ENCODE measurements at places on chromosomes 6 and 20. TPM values are rescaled to one million over a fixed set of nuclear protein-coding genes. Genes with fewer than 3 reads are reported as not detected.

GLYATL3 gene
- not detected for polyA plus RNA-seq

GRIK2 gene
- 19.0 TPM for polyA plus RNA-seq

PPP1R16B gene
- polyA plus RNA-seq, result 7.2 TPM

GRCh38 chr20:57417051-57417689 is 26.0 kb downstream of the RBM38 start:
- DNase-seq, result no peak
